NCI-H187 (cell line): ENCODE measurements at places on chromosomes 4 and X.

DNA sequence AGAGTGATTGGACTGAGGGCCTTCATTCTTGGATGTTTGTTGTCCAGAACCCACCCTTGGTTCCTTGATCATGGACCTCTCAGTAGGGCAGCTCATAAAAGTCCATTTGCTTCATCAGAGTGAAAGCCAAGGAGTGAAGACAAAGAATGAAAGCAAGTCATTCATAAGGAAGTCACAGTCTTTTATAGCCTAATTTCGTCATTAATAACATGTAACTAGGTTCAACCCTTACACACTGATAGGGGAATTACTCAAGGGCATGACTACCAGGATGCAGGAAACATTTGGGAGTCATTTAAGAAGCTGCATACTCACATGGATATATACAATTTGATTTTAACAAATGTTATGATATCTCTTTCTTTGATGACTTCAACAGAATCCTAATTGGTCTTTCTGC is 95.2 kb downstream of the RPA4 start:
- no peak for DNase-seq

- DNase-seq: no peak
Measured at GRCh38 chr4:80462621-80463091, 127.1 kb downstream of the CFAP299 start.

GRCh38 chrX:17580539-17581152 is 156.6 kb upstream of the SCML1 start:
- DNase-seq: no peak

- DNase-seq: no peak
Measured at GRCh38 chr4:183967266-183967665, 62.2 kb downstream of the STOX2 start.

GRCh38 chr4:106587558-106587957 is 219.0 kb upstream of the GIMD1 start:
- no peak for DNase-seq

GRCh38 chr4:184456337-184456736 is 18.0 kb downstream of the IRF2 start:
- DNase-seq: no peak

- DNase-seq: no peak
Measured at GRCh38 chr4:142380052-142380602, 466.0 kb downstream of the INPP4B start.

DNA sequence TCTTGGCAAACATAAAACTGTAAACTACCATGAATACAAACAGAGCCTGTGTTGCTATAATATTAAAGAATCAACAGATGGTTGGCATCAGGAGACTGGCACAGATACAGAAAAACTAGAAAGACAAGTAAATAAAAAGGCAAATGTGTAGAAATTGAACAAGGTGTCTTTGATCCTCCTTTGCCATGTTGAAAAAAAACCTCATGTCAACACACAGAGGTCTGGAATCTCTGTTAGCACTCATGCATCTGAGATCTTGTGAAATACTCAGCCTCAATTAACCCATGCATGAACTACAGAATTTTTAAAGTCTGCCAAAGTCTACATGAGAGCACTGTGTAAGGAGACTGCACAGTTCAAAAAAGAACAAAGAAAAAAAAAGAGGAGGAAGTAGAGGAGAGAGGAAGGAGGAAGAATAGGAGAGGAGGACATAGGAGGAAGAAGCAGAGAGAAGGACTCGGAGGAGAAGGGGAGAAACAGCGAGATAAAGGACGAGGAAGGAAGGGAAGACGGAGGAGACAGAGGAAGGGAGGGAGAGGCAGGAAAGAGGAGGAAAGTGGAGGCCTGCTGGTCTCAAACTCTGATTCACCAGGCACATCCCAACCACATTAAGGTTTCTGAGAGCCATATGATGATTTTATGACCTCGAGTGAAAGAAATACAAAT is 52.8 kb downstream of the PRDM5 start:
- DNase-seq: no peak

GRCh38 chr4:15695240-15695699 is 7.6 kb upstream of the BST1 start:
- peak; percentile 71 for DNase-seq

- DNase-seq: no peak
Measured at GRCh38 chr4:109730619-109731545, 1.0 kb upstream of the PLA2G12A start.

GRCh38 chr4:71070015-71070414 is 76.6 kb downstream of the DCK start:
- DNase-seq: no peak

- DNase-seq: no peak
Measured at GRCh38 chrX:46354481-46354880, 190.7 kb downstream of the ZNF674 start.
